ENCODE measurements at places on chromosomes 2 and 18.

GRCh38 chr2:36165132-36165531, 190.4 kb upstream of the CRIM1 start:
- DNase-seq = no peak

GRCh38 chr2:224400886-224401632, 848 bp downstream of the FAM124B start:
- no peak for DNase-seq

- DNase-seq = no peak
Measured at GRCh38 chr2:157786663-157787363, 89.3 kb downstream of the ACVR1 start.

DNA sequence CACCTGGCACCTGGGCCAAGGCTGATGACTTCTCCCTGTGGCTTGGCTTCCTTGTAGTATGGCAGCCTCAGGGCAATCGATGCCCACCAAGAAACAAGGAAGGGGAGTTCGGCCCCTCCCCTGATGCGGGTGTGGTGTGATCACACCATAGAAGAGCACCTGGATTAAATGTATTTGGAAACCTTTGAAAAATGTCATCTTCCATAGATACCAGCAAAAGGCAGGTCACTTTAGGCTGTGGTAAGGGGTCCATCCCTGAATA, 198.2 kb downstream of the CYP26B1 start:
- DNase-seq = no peak

DNA sequence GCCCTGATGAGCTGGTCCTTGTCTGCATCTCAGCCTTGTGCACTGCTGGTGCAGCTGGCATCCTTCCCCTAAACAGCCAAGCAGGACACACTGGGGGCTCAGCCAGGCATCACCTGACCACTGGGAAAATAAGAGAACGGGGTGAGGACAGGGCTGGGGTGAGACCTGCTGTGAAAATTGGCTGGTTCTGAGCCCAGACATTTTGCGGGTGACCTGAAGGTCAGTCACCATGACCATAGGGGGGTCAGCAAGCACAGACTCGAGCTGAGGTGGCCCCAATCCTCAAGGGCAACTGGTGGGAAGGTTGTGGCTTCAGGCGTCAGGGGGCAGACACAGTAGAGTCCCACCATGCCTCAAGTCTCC, 144.9 kb upstream of the TWIST2 start:
- no peak for DNase-seq

- no peak for DNase-seq
Measured at GRCh38 chr2:160920061-160920460, 240.2 kb upstream of the TANK start.

- no peak for DNase-seq
Measured at GRCh38 chr2:48248251-48248933, 281.6 kb upstream of the STON1 start.

DNA sequence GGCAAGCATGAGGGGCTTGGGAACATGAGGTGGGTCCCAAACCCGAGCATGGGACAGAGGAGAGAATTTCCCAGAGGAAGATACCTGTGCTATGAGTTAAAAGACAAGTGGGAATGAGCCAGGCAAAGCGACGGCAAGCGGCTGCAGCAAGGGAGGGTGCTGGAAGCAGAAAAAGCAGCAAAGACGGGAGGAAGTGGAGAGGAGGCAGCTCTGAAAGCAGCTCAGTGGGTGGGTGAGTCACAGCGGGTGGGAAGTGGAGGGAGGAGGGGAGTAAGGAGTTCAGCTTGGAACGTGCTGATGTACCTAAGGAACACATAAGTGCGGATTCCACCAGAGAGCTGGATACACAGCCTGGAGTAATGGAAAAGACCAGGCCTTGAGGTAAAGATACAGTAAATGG, 41.4 kb downstream of the THUMPD2 start:
- DNase-seq = no peak

DNA sequence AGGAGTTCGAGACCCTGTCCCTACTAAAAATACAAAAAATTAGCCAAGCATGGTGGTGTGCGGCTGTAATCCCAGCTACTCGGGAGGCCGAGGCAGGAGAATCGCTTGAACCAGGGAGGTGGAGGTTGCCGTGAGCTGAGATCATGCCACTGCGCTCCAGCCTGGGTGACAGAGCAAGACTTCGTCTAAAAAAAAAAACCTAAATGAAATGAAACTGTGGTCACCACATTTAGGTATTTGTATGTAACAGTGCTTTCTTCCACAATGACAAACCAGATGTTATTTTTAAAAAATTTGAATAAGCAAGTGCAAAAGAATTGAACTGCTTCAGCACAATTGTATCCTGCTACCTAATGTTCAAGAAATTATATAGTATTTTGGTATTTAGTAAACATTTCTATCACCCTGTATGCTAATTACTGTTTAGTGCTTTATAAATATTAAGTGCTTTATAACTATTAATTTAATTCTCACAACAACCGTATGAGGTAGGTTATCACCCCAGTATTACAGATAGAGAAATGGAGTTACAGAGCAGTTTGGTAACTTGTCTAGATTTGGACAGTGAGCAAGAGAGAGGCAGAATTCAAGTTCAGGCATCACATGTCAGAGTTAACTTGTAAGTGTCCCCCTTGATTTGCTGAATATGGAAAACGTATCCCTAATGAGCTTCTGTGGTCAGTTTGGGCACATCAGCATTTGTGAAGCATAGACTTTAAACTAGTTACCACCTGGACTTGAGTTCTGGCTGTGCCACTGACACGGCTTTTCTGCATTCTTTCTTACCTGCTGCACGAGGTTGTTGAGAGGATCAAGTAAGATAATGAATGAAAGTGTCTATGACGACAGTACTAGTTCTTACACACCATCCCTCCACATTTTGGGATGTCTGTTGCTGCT, 14.4 kb downstream of the PHLPP1 start:
- DNase-seq = no peak

- peak; percentile 41 for DNase-seq
Measured at GRCh38 chr2:15588329-15588919, 3.2 kb upstream of the DDX1 start.

DNA sequence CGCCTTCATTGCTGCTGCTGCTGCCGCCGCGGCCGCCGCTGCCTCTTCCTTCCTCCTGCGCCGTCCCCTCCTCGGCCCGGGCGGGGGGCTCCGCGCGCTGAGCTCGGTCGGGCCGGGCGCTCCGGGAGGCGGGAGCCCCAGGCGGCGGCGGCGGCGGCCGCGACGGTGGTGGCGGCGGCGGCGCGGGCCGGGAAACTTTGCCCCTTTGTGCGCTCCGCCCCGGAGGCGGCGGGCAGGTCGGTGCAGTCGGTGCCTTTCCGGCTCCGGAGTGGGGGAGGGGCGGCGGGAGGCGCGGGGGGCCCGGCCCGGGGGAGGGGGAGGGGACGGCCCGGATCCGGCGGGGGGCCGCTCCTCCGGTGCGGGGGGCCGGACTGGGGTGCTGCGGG, 205 bp downstream of the TET3 start:
- DNase-seq = no peak

DNA sequence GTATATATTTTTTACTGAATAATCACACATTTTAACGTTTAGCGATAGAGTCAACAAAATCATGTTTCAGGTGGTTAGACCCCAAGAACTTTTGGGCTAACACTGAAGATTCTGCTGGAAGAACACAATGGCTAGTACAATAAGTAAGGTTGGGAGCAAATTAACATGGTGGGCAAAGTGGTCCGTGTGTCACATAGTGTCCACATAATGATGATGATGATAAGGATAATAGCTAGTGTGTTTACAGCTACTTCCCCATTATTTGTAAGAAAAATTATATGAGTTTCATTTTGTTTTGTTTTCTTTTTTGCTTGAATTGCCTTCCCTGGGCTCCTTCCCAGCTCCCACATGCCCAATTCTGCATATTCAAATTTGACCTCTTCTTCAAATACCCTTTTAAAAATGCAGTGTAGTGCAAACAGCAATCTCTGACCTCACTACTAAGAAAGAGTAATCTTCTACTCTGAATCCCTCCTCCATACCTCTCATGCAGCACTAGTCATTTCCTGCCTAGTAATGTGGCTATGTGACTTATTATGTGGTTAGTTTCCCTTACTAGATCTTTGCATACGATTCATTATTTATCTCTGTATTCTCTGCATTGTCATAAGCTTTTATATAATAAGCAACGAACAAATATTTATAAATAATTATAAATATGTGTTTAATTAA, 16.9 kb upstream of the VPS54 start:
- DNase-seq = no peak

GRCh38 chr2:669323-669722, 7.9 kb downstream of the TMEM18 start:
- DNase-seq = no peak

DNA sequence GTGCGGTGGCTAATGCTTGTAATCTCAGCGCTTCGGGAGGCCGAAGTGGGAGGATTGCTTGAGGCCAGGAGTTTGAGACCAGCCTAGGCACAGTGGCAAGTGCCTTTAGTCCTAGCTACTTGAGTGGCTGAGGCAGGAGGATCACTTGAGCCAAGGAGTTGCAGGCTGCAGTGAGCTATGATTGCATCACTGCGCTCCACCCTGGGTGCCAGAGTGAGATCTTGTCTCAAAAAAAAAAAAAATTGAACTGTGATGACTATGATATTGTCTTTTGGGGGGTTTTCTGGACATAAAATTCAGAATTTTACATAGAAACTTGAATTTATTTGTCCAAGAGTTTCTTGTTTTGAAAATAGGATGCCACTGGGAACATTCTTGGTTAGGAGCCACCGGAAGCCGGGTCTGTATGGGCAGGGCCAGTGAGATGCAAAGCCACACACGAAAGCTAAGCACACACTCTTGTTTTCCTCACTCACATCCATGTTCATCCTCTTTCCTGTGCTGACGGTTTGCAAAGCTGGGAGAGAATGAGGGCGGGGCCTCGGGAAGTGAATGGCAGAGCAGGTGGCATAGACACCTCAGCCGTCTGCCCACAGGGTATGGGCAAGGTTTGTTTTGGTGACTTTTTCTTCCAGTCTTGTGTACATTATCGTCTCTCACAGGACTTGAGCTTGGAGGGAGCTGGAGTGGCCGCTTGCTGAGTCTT, 12.6 kb downstream of the AGAP1 start:
- no peak for DNase-seq

DNA sequence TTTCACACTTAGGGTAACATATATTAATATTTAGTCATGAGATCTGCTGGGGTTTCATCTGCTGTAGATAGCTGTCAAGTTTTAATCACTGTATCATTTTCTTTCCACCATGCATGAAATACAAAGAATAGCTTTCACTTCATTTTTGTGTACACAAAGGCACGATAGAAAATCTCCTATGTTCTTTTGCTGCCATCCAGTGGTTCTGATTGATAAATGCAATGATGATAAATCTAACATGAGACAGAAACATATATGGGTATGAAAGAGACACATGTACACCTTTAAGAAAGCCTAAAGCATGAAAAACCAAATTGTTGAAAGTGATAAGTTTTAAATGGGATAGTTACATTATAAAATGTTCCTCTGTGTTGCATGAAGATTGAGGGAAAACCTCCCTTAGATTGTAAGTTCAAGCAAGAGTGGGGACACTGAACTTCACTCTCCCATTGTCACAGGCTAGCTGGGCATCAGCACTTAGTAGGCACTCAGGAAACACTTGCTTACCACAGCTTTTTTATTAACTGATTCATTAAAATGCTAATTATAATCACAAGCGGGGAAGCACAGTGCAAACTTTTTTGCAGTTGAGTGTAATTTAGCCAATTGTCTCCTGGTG, 31.2 kb downstream of the C1D start:
- DNase-seq = no peak

GRCh38 chr2:46967990-46968647, 52.5 kb upstream of the MCFD2 start:
- DNase-seq = no peak

GRCh38 chr2:124039032-124039431, 13.9 kb downstream of the CNTNAP5 start:
- no peak for DNase-seq

- DNase-seq = no peak
Measured at GRCh38 chr2:44916291-44916690, 25.2 kb upstream of the SIX3 start.

- no peak for DNase-seq
Measured at GRCh38 chr2:112841295-112842044, 4.9 kb upstream of the IL1B start.

- DNase-seq = no peak
Measured at GRCh38 chr2:166307326-166307725, 68.4 kb downstream of the SCN9A start.

GRCh38 chr2:121723316-121723715, 13.4 kb downstream of the NIFK start:
- DNase-seq = no peak

DNA sequence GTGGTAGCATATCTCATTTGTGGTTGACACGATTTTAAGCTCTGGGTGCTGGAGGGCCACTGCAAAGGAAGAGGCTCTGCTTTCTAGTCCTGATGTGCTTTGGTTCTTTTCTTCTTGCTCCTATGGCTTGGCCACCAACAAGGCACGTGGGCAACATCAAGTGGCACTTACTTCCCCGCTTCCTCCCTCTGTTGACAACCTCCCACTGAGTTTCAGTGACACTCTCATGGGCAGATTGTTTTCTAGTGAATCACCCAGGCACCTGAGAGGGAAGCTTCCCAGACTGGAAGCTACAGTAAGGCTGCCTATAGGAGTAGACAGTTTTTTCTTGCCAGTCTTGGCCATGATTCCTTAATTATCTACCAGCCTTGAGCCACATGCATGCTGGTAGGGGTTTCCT, 89.0 kb downstream of the NBAS start:
- no peak for DNase-seq

DNA sequence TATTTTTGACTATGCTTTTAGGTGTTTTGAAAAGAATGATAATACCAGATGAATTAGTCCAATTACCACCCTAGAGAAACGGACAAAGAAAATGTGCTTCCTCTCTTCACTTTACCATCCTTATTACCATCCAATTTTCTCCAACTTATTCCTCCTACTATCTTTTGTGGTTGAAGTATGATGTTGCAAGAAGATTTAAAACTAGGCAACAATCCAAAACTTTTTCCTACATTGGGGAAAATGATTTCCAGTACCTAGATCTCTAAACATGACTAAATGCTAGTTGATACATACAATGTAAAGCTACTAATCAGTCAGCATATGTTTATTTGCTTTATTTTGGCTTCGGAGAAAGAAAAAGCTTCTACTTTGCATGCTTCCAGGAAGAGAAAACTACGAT, 355.0 kb upstream of the LYPD1 start:
- DNase-seq = no peak

DNA sequence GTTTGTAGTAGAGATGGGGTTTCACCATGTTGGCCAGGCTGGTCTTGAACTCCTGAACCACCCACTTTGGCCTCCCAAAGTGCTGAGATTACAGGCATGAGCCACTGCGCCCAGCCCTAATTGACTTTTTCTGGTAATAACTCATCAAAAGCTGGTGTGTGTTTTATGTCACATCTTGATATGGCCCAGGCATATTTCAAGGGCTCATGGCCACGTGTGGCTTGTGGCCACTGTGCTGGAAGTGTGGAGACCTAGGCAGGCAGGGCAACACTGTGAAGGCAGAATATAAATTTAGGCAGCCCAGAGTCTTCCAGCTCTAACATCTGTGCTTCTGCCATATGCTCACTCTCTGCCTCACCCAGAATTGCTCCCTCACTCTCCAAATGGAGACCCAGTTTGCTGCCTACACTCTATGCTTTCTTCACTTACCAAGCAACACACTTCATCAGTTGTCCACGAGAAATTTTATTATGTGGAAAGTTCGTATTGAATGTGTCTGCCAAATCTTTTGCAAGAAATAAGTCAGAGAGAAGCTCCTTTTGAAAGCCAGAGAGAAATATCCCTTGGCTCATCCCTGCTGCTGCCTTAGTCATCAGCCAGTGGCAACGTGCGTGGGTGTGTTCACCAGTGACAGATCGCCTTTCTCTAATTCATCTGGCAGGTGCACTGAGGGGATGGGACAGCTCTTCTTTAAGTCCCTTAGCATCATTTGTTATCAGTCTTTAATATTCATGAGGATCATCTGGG, 129.4 kb upstream of the CXCR4 start:
- DNase-seq = no peak

- DNase-seq = no peak
Measured at GRCh38 chr2:201968050-201968449, 65.6 kb upstream of the FZD7 start.

Measured in hypothalamus (tissue), 51 donors.